ENCODE measurements at places on chromosomes 12 and 14. TPM values are rescaled to one million over a fixed set of nuclear protein-coding genes. Genes with fewer than 3 reads are reported as not detected.

TSFM gene
- total RNA-seq, result 37.0 TPM

CARMIL3 gene
- total RNA-seq, result 0.19 TPM

LMNTD1 gene
- total RNA-seq, result not detected

PTPRB gene
- not detected for total RNA-seq

GNG2 gene
- 169 TPM for total RNA-seq

FGD4 gene
- total RNA-seq, result not detected
